Activated T-cell treated with anti-CD3 and anti-CD28 coated beads for 48 hours (primary cell): ENCODE measurements at places on chromosomes 7 and 10.

DNA sequence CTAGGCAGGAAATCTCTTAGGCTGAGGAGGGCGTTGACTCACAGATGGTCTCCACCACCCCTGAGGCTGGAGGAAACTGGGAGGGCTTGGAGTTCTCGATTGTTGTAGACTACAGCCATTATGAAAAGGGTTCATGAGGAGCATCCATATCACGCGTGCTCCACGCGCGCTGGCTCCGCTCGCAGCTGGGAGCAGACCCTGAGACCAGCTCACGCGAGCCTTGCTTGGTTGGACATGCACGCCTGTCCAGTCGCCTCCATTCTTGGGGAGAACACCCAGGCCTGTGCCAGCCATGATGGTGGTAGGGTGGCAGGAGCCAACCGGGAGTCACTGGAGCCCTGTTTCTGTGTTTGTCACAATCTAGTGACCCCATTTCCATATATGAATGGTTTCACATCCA is 139.1 kb downstream of the TCERG1L start:
- DNase-seq, result no peak

- no peak for DNase-seq
Measured at GRCh38 chr7:106110238-106110560, 1.9 kb downstream of the SYPL1 start.

- no peak for DNase-seq
Measured at GRCh38 chr7:38660427-38661099, 29.4 kb upstream of the AMPH start.

DNA sequence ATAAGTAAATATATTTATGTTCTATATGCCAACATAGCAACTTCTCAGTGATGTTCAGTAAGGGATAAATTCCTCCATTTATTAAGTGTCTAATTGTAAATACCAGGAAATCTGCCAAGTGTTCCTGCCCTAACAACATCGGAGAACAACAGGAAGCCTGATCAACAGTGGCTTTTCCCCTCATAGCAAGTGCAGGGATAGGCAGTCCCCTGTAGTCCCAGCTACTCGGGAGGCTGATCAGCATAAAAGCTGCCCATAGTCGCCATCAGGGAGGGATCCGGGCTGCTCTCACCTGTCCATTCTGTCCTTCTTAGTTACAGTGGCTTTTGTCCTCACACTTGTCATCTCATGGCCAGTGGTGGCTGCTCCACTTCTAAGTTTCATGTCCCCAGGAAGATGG is 141.3 kb downstream of the IDE start:
- no peak for DNase-seq

DNA sequence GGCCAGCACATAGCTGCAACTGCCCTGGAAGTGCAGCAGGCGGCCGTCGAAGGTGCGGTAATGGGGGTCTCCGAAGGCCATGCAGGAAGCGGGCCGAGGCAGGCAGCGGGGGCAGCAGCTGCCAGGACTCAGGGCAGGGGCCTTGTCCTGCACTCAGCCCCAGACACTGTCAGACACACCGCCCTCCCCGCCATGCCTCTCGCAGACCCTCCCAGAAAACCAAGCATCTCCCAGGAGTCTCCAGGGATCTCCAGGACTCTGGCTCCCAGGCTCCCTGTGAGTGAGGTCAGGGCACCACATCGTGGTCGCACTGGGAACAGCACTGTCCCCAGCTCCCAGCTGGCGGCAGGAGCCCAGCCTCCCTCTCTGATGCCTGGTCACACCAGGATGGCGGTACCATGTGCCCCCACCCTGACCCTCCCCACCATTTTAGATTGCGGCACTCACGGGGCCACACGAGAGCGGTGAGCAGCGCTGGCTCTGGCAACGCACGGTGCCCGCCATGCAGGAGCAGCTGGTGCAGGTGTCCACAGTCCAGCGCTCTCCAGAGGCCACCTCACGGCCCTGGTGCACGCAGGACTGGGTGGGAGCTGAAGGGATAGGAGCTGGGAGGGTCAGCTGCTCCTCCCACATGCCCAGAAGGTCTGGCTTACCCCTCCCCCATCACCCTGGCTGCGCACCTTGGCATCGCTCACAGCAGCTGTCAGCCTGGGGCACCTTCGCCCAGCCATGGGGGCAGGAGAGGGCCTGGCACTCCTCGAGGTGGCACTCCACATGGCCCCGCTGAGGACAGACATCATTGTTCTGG is 17.5 kb downstream of the ATP6V1F start:
- peak; percentile 16 for DNase-seq

DNA sequence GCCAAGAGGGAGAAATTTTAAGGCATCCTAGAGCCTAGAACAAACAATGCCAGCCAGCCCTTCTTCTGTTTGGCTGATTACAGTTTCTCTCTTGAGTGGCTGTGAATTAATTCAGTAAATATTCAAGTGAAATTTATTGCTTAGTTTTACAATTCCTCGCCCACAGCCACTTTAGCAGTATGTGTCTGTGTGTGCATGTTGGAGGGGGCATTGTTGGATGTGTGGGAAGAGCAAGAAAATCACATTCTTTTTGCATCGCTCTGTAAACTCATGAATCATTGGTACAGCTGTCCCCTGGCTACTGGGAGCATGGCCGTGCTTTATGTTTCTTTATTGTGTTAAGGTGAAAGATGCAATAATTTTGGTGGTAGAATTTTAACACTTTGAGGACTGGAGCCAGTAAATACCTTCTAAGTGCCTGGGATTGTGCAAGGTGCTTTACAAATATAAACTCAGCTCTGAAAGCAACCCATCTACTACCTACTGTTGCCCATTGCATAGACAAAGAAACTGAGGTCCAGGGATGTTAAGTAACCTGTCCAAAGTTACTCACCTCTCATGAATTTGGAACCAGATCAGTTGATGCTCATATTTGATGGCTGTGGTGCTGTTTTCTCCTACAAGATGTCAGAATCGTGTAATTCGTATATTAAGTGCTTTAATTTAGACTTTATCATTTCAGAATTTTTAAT is 89.9 kb upstream of the BTBD16 start:
- no peak for DNase-seq

DNA sequence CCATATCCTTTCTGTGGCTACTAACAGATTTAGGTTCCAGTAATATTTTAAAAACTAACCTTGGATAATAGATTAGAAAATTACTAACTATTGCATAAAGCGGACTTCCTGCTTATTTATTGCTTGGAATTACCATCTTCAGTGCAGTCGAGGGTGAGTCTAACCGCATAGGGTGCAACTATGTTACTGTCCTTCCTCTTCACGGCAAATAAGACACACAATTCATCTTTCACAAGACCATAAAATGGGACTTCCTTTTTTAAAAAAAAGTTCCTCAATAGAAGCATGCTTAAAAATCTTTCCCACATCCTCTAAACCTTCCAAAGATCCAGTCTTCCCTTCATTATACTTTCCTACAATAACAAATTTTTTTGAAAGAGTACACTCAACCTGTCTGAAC is 2.1 kb downstream of the SLC25A40 start:
- no peak for DNase-seq

- no peak for DNase-seq
Measured at GRCh38 chr10:104767282-104767681, 126.2 kb downstream of the SORCS3 start.

GRCh38 chr10:97020452-97021400 is 165.0 kb downstream of the SLIT1 start:
- no peak for DNase-seq

DNA sequence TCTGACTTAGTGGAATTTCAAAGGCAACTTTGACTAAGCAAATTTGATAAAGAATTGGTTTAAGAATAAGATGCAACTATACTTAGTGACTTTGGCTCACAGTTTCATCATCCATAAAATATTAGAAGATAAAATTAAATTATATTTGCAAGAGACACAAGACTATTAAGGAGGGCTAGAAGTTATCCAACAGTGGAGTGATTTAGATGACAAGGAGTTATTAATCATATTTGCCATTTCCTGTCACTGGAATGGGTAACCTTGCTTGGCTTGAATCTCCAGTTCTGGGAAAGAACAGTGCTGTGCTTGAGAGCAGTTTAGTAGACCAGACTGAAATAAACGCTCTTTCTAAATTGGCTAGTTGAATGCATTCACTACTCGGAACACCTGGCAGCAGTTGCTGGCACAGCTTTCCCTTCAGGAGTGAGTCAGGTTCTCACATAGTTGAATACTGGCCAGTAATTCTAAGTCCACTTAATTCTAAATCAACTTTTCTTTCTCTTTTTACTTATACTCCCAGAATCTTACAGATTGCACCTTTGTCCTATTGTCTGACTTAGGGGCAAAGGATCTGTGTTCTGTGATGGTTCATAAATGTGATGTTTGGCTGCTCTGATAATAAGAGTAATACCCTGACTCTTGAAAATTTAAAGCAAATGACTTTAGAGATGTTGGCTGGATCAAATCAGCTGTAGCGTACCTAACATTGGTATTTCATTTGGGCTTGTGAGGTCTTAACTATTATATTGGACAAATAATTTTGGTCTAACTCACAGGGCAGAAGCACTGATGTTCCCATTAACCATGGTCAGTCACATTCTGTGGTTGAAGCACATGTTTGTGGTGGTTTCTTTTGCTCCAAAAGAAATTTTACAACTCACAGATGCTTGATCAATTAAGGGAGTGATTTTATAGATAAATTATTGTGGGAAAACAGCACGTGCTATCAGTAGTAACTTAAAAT is 16.6 kb downstream of the STMP1 start:
- DNase-seq, result no peak

DNA sequence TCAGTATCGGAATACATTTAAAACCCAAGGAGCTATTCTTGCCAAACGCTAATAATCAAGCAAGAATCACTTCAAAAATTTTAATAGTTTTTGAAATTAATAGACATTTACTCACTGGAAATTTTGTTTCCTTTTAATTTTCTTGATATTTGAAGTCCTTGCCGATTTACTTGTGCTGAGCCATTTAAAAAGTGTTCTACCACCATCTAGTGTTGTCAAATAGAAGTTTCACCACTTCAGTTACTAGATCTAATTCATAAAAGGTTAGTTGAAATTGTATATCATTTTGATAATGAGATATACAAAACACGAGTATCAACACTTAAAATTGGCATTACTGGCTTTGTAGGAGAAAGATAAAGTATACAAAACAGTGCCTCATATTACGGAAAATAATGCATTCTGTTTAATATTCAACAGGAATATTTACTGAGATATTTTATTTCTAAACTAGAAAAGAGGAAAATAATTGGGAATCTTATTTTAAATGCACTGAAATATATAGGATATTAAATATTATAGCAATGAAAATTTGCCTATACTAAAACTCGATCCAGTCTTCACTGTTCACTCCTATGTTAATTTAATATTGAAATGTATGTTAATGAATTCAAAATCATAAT is 664.8 kb upstream of the SEMA3D start:
- no peak for DNase-seq

DNA sequence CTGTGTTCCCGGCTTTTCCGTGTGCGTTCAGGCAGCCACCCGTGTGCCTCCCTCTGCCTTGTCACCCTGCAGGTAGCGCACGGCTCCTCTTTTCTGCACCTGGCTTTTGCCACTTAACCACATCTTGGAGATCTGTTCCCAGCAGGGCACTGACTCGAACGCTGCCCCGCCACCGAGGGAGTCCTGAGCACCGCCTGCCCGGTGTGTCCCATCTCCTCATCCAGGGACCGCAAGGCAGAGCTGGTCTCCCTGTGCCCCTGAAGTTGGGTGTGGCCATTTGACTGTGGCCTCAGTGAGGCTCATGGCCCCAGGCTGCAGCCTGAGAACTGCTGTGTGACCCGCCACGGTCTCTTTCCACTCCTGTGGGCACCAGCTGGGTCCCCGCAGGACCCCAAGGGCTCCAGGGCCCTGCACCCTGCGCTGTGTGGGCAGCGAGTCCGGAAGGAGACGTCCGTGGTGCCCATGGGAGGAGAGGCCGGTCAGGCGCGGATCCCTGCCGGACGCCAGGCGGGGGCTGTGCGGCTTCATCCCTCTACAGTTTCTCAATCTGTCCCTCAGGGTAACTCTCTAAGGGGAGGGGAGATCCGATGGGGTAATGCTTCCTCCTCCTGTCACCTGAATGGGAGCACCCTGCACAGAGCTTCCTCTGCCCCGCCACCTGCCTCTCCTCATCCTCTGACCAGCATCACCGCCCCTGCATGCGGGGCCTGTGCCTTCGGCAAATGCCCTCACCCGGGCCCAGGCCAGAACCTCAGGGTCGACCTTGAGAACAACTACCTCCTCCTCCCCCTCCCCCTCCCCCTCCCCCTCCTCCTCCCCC is 1.8 kb upstream of the INTS1 start:
- DNase-seq, result no peak

DNA sequence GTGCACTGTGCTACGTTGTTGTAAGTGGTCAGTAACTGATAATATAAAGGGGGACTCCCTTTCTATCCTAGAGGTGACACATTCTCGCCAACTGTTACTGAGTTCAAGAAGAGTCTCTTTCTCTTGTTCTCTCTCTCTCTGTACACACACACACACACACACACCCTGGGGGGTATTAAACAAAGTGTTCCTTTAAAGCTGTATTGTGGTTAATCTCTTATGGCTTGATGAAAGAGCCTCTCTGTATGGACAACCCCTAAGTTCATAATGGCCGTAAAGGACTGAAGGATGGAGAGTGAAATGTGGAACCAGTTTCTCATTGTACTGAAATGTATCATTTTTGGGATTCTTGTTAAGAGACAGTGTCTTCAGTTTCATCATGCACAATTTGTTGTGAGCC is 145.2 kb upstream of the BMPER start:
- DNase-seq, result no peak

DNA sequence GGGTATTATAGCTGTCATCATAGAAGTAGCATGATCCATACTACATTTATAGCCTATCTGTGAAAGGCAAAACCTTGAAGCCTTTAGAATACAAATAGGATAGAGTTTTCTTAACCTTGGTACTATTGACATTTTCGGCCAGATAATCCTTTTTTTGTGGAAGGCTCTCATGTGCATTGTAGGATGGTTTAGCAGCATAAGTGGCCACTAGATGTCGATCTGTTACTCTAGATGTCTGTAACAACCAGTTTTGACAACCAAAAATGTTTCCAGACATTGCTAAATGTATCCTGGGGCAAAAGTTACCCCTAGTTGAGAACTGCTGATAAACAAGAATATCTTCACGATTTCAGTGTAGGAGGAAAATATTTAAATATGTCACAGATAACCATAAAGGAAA is 319.4 kb upstream of the GALNT17 start:
- DNase-seq, result no peak

DNA sequence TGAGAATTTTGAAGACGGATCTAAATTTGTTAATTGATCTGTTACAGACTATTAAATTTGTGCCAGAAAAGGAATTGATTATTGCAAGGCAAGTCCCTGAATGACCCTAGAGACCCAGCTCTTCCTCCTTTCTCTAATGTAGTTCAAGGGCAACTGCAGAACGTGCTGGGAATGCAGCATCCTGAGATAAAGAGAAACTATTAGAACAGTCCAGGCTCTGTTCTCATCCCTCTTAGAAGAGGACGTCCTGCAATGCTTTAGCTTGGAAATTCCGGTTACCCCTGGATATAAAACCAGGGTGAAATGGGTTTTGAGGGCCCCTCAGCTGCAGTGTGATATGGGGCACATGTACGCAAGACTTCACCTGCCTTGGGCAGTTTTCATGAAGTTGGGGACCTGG is 67.3 kb downstream of the PTN start:
- DNase-seq, result no peak

GRCh38 chr7:134368851-134369544 is 52.3 kb upstream of the SLC35B4 start:
- no peak for DNase-seq
